Activated CD4-positive, alpha-beta memory T cell treated with anti-CD3 and anti-CD28 coated beads, Interleukin-2, amount 10 ng/mL, durations not matched to agents 7 days and 5 days (primary cell): ENCODE measurements at places on chromosomes 5 and 9.

- no peak for DNase-seq
Observed at GRCh38 chr5:142059304-142059940, 46.6 kb upstream of the GNPDA1 start.

GRCh38 chr9:130755377-130756007 lies 61.9 kb downstream of the EXOSC2 start:
- DNase-seq, result no peak

GRCh38 chr9:98707166-98708102 lies 1.3 kb downstream of the GABBR2 start:
- DNase-seq, result no peak

GRCh38 chr5:122218778-122219177 lies 89.4 kb downstream of the ZNF474 start:
- no peak for DNase-seq

- no peak for DNase-seq
Observed at GRCh38 chr5:95959051-95959887, 2.4 kb downstream of the ELL2 start.

- DNase-seq, result no peak
Observed at GRCh38 chr9:120886490-120886967, 9.5 kb upstream of the PHF19 start.
